AG20443 (cell line): ENCODE measurements at places on chromosomes 4 and X.

- no peak for DNase-seq
Observed at GRCh38 chrX:38409289-38409688, 56.9 kb downstream of the OTC start.

DNA sequence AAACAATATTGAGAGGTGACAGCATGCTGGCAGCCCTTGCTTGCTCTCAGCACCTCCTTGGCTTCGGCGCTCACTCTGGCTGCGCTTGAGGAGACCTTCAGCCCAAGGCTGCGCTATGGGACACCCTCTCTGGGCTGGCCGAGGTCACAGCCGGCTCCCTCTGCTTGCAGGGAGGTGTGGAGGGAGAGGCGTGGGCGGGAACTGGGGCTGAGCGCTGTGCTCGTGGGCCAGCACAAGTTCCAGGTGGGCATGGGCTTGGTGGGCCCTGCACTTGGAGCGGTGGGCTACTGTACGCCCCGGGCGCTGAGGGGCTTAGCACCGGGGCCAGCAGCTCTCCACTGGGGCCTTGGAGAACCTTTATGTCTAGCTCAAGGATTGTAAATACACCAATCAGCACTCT, 1613.8 kb upstream of the IGFBP7 start:
- DNase-seq, result no peak

- peak; percentile 81 for DNase-seq
Observed at GRCh38 chr4:101977076-101977475, 186.5 kb downstream of the BANK1 start.

DNA sequence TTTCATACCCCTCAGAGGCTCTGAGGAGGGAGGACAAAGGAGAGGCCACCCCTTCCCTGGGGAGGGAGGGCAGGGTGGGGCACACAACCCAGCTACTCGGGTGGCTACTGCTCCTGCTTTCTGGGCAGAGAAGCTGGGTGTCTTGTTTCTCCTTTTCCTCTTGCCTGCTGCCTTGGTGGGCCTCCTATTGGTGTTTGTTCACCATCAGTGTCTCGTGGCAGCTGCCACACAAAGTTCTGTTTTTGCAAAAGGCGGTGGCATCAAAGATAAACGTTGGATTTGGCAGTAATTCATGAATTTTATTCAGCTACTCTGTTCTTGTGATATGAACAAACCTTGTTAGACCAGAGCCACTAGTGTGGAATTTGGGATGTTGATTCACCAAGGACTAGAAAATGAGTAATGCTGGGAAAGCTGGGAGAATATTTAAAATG, 153.0 kb upstream of the SCML1 start:
- peak; percentile 39 for DNase-seq

- DNase-seq, result no peak
Observed at GRCh38 chr4:178148106-178148505, 705.9 kb upstream of the AGA start.

GRCh38 chr4:185540040-185540439, 4.7 kb upstream of the PDLIM3 start:
- no peak for DNase-seq

DNA sequence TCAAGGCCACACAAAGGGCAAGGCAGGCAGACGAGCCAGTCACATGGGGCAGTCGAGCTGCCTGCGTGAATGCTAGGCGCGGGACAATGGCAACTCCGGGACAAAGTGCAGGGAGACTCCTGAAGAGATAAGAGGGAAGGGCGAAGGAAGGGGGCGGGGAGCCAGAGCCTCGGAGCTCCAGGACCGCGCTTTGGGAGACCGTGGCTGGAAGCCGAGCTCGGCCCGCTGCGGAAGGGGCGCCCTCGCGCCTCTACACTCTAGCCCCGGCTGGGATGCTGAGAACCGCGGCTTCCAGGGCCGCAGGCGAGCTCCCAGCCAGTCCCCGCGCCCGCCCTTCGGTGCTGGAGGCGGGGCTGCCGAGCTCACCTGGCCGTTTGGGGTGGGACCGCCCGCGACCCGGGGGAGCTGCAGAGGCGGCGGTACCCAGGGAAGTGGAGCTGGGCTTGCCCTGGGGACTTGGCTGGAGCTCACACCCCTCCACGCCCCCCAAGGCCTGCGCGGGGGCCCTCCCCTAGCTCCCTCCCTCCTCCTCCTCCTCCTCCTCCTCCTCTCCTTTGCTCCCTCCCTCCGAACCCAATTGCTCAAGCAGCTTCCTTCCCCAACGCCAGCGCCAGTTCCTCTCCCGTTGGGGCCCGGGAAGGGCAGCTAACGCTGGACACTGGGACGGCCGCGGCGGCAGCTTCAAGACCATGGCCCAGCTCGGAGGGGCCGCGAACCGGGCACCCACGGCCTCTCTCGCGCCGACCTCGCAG, at the start of gene SOWAHD:
Gene SOWAHD, plus strand, starts transcription at position 610 of the 752 bp plus-strand sequence. Its CDS starts 80 bp downstream, at position 690.
- DNase-seq, result peak; percentile 26

GRCh38 chr4:1856943-1857699, 1.2 kb upstream of the LETM1 start:
- peak; percentile 69 for DNase-seq

DNA sequence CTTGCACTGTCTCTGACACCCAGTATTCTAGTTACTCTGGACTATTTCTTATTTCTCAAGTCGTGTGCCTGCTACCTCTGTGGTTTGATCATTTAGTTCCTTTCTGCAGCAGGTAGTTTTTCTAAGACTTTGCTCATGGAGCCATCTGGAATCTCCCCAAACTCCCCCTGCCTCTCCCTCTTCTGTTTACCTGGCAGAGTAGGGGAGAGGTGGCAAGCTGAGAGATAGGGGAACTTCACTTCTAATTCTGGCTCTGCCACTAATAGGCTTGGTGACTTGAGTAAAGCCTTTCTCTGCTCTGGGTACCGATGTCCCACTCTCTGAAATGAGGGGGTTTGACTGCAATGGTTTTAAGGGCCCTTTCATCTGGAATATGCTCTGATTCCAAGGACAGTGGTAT, 141.3 kb downstream of the CPEB2 start:
- no peak for DNase-seq

DNA sequence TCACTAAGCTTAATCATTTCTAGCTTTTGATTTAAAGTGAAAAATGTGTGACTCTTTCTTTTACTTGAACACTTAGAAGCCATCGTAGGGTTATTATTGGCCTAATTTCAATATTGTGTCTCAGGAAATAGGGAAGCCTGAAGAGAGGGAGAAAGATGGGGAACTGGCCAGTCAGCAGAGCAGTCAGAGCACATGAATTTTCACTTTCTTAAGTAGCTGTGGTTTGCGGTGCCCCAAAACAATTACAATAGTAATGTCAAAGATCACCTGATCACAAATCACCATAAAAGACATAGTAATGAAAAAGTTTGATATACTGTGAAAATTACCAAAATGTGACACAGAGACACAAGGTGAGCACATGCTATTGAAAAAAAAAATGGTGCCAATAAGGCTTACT, 45.5 kb downstream of the CENPC start:
- DNase-seq, result no peak

DNA sequence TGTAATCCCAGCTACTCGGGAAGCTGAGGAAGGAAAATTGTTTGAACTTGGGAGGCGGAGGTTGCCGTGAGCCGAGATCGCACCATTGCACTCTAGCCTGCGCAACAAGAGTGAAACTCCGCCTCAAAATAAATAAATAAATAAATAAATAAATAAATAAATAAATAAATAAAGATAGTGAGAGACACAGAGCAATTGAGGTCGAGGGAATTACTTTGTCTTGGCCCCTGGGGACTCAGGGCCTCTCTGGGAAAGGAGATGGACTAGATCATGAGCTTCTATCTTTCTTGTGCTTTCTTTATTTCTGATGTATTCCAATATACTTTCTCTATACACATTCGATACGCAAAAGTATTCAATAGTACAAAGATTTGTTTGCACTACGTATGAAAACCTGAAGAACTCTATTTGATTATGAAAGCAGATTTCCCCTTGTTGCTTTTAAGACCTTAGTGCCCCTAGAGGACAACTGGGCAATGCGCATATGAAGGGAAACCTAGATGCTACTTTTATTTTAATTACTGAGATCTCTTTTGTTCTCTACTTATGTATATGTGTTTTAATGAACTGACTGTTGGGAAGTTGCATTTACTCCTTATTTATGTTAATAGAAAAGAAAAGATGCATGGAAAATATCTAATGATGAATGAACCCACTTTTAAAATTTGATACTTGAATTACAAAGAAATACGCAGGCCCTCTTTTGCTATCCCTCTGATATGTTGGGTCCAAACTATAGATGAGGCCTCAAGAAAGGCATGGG, 12.8 kb upstream of the ELOVL6 start:
- peak; percentile 56 for DNase-seq

DNA sequence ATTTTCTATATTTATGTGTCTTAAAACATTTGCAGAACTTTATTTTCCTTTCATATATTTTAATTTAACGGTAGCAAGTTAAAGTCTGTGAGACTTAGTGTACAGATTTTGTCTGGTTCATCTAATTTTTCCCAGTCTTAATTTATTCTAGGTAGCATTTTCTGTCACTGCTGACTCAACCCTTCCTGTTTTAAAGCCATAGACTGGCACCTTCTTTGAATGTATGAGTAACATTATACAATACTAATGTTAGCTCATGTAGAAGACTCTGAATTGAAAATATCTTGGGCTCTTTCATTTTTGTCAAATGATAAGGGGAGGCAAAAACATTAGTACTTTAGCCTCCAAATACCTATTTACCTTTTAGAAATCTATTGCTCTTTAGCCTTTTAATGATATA, 43.6 kb downstream of the BLTP1 start:
- no peak for DNase-seq

DNA sequence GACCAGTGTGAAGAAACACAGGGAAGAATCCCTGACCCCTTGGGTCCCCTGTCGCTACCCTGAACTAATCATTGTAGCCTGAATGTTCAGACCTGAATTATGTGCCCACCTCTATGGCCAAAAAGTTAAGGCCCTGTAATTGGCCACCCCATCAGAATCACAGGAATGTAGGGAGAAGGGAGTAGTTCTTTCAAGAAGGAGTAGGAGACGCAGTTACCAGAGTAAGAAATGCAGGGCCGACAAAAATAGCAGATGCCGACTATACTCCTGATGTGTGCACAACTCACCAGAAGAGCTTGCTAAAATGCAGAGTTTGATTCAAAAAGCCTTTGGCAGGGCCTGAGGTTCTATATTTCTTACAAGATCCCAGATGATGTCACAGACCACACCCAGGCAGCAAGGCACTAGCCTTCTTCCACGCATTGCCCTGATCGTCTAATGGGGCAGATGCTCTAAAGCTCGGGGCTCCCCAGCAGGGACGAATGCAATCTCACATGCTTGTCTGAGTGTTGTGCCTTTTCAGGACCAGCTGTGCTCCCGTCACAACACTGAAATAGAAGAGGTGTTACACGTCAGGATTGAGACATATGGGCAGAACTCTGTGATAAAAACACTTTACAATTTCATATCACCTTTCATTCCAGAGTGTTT, 161.0 kb upstream of the FAM241A start:
- no peak for DNase-seq

DNA sequence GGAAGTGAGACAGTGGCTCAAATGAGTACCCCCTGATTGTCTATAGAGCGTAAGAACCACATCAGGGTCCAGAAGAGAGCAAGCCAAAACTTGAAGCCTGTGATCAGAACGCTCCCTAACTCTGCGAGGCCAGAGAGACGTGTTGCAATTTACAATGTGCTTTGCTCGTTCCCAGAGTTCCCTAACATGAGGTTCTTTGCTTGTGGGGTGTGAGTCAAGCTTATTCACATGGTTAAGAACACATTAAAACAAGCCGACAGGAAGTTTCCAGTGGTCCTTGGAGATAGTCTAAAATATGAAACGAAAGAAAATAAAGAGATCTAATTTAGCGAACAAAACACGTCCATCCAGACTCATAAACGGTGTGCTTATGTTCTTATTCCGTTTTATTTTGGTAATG, 702.3 kb downstream of the TRIML1 start:
- no peak for DNase-seq

DNA sequence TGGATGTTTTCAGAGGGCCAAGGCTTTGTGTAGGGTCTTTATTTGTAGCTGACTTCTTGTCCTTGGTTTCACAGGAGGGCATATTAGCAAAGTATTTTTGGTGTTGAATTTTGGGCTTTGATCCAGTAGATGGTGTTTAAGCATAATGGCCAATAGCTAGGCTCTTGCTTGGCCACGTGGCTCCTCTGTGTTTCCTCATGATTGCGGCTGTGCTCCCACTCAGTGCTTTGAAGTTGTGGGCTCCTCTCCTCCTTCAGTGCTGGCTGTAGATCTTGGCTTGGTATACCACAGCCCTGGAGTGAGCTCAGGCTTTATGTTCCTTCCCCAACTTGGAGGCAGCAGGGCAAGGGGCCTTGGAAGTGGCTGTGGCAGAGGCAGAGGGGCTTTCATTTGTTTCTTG, 107.2 kb upstream of the CENPE start:
- no peak for DNase-seq

GRCh38 chr4:175884048-175884447, 72.0 kb upstream of the GPM6A start:
- no peak for DNase-seq
